Pons (tissue), 1 donor: ENCODE measurements at places on chromosomes 1 and 21.

DNA sequence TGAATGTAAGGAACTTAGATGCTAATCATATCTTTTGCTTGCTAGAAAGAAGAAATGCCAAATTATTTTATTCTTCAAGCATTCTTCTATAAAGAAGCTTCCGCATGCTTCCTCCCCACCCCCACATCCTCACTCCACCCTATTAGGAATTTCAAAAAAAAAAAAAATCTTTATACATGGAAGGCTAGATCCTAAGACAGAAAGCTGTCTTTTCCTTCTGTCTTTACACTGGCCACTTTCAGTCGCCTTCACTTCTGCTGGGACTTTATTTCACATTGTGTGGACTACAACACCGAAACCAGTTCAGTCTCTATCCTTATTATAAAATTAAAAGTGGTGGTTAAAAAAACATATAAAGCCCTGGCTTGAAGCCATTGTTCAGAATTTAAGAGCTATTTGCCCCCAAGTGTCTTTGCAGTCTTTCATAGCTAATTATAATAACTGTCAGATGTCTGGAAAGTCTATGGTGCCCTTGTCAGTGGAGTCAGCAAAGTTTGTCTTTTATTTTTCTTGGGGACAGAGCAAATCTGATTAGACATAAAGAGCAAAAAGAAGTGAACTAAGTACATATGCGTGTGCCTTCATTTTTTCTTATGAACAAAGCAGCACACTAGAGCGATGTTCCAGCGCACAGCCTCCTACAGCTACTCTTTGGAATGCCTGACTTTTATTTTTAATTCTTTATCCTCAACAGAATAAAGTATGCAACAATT lies 297.7 kb downstream of the PTPRC start:
- peak; percentile 65 for DNase-seq

DNA sequence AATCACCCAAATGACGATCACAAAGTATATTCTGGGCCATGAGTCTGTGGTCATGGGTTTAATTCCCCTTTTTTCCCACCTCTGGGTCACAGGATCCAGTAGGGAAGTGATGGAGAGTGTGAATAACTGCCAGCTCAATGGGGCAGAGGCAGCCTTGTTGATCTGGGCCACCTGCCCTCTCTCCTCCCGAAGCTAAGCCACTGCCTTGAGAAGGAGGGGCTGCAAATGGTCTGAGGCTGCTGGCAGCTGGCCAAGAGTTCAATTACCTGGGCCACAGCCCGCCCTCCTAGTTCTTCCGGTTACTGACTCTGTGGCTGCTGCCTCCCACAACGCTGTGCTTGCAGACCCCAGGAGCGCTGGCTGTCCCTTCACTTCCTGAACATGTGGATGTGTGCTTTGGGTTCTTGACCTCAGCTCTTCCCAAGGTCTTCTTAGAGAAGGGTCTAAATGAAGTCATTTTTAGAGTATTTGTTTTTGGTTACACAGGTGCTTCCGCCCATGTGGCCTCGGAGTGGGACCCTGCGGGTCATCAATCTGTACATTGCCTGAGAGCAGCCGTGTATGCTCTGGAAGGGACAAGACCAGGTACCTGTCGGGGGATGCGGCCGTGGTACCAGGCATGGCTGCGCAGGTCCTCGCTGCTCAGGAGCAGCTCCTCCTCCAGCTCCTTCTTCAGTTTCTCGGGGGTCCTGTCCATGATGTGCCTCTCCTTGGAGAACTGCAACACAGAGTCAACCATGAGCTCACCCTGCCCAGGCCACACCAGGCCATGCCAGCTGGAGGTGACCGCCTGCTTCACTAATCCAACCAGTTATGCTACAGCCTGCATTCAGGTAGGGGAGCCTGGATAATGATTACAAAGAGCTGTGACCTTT lies 89.7 kb downstream of the BCAR3 start:
- DNase-seq: no peak

- DNase-seq: peak; percentile 86
These were observed 3.3 kb upstream of the ZBTB18 start for GRCh38 chr1:244047621-244048255.

DNA sequence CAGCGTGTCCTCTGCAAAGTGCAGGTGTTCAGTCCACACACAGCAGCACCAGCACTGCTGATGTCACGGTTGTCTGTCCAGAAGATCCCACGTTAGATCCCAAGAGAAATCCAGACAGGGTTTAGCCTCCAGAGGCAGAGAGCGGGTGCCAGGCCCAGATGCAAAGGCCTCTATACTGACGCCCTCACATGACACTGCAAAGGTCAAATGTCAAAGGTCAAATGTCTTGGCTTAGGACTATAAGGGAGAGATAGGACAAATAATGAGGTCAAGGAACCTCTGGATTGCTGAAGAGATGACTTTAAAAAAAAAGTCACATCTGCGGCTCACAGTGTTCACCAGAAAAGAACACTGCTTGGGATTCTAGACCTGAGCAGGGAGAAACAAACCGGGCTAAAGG lies 101.5 kb downstream of the COLGALT2 start:
- no peak for DNase-seq

GRCh38 chr21:41460578-41461527 lies 34.8 kb downstream of the MX1 start:
- peak; percentile 59 for DNase-seq

GRCh38 chr1:203176273-203177035 lies 828 bp upstream of the MYBPH start:
- no peak for DNase-seq

- no peak for DNase-seq
These were observed 60.7 kb upstream of the GOLT1A start for GRCh38 chr1:204274446-204274845.

DNA sequence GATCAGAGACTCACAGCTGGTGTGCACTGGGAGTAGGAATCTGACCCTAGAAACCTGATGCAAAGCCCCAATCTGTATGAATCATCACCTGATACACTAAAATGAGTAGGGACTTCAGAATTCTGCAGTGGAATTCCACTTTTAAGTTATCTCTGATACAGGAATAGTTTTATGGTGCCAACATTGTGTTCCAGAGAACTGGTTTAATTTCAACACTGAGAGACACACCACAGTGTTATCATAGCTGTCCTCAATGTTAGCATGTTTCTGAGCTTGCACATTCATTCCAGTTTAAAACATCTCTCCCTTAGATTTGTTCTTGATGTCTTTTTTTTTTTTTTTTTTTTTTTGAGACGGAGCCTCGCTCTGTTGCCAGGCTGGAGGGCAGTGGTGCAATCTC lies 7.1 kb downstream of the UTS2 start:
- no peak for DNase-seq

DNA sequence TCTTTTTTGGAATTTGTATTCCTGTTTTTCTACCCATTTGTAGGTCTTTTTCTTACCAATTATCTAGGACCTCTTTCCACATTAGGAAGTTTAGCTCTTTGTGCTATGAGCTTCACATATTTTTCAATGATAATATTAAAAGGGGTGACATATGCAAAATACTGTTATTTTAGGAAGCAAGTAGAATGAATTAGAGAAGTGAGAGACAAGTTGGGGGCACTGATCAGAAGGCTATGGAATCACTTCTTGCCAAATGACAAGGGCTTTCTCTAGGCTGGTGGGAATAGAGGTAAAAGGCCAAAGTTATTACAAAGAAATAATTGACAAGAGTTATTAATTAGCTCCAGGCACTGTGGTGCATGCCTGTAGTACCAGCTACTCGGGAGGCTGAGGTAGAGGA lies 4.3 kb upstream of the BCAR3 start:
- DNase-seq: no peak

DNA sequence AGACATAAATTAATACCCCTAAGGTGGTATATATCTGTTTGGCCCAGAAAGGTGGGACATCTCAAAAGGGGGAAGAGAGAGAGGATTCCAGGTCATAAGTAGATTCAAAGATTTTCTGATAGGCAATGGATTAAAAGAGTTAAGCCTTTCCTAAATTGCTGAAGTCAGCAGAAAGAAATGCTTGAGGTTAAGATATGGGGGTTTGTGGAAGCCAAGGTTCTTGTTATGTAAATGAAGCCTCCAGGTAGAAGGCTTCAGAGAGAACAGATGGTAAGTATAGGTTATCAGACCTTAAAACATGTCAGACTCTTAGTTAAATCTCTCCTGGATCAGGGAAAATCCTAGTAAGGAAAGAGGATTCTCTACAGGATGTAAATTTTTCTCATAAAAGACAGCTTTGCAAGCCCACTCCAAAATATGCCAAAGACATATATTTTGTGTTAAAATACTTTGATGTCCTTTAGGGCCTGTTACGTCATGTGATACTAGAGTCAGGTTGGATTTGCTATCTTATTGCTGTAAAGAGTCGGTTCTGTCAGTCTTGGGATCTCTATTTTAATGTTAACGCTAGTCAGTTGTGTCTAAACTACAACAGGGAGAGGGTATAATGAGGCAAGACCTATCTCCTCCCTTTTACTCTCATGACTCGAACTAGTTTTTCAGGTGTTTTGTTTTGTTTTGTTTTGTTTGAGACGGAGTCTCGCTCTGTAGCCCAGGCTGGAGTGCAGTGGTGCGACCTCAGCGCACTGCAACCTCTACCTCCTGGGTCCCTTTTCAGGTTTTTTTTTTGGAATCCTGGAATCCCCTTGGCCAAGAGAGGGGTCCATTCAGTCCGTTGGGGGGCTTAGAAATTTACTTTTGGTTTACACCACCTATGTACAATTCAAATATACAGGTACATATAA lies 30.6 kb downstream of the RGS2 start:
- DNase-seq: no peak

GRCh38 chr1:207673399-207673798 lies 28.5 kb downstream of the CR1L start:
- no peak for DNase-seq

DNA sequence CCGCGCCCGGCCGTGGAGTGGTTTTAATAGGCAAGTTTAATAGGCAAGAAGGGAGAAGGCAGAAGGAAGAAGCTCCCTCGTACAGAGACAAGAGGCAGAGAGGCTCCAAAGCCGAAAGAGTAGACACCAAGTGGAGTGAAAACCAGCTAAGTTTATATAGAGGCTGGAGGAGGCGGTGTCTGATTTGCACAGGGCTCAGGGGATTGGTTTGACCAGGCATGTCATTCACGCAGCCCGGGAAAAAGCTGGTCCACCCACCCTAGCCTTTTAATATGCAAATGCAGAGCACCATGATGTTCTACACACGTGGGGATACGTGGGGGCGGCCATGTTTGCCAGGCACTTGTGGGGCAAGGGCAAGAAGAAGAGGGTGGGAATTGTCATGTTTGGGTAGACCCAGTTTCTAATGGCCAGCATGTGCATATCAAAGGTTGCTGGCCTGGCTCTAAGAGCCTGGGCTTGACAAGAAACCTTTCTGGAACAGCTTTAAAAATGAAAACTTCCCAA lies 18.0 kb upstream of the SOD1 start:
- no peak for DNase-seq

DNA sequence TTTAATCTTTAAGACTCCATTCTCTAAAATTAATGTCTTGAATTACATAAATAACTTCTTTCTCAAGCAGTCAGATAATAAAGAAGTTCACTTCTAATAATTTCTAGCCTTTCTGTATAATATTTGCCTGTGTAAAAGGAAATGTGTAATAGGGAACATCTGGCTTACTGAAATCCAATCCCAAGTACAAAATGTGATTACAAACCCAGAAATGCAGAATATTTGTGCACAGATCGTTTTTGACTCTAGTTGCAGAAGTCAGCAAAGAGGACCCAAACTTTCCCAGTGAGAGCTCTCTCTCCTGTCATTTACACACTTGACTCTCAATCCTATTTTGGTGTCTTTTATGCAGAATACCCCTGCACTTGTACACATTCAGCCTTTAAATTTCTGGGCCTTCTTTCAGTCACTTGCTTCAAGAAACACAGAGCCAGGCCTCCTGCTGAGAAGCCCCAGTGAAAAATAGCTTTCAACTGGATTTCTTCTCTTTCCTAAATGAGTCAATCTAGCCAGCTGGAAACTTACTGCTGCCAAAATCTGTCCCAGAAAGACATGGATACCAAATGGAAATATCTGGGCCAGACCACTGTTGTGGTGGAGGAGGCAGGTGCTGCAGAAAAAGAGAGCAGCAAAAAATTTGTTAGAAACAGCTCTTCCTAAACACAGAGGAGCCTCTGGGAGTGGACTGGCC lies 68.5 kb upstream of the ADAM30 start:
- DNase-seq: peak; percentile 69

DNA sequence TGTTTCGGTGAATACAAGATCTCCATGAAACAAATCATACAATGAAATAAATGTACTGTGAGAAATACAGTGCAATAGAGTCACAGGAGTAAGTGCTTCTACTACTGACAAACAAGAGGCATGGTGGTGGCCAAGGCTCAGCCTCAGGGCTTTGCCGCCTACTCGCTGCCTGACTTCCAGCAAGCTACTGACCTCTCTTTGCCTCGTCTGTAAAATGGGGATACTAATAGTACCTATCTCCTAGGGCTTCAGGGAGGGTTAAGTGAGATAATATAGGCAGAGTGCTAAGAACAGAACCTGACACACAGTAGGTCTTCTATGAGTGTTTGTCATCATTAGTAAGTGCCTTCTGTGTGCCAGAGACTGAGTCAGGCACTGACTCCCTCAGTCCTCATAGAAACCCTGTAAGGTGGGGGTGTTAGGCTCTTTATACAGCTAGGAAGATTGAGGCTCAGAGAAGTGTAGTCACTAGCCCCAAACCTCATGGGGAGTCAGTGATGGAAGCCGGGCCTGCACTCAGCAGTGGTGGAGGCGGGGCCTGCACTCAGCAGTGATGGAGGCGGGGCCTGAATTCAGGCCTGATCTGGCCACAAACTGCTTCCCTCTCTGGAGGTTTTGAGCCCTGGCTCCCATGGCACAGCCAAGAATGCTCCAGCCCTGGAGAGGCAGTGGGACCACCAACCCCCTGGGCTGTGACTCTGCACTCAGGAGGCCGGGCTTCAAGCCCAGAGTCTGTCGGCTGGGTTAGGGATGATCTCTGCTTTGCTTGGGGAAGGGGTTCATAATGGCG lies 6.8 kb downstream of the BSND start:
- DNase-seq: no peak

GRCh38 chr1:107817935-107818334 lies 147.0 kb downstream of the VAV3 start:
- DNase-seq: no peak

DNA sequence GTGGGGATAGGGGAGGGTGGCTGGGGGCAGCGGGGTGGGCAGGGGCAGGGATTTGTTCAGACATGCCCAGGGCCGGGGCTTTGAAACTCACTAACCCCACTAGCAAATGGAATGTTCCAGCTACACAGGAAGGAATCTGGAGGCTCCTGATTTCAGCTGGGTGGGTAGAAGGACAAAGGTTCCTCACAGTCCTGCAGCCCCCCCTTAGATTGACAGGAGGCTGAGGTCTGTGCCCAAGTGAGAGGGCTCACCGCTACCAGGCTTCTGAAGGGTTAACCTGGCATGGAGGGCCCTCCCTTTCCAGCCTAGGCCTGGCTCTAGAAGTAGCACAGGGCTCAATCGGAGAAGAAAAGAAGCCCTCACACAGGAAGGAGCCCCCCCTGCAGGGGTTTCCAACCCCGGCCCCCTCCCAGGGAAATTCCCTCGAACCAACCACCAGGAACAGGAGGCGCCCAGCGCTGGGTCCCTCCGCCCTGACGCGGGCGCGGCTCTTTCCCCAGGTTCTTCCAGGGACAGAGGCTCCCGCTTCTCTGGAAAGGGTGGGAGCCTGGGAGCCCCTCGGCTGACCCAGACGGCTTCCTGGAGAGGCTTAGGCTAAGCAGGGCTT lies 3.3 kb downstream of the EPHA2 start:
- no peak for DNase-seq

- DNase-seq: no peak
These were observed 25.9 kb downstream of the TSPAN2 start for GRCh38 chr1:115063228-115063901.
